Foreskin fibroblast (primary cell): ENCODE measurements at places on chromosomes 4 and X.

DNA sequence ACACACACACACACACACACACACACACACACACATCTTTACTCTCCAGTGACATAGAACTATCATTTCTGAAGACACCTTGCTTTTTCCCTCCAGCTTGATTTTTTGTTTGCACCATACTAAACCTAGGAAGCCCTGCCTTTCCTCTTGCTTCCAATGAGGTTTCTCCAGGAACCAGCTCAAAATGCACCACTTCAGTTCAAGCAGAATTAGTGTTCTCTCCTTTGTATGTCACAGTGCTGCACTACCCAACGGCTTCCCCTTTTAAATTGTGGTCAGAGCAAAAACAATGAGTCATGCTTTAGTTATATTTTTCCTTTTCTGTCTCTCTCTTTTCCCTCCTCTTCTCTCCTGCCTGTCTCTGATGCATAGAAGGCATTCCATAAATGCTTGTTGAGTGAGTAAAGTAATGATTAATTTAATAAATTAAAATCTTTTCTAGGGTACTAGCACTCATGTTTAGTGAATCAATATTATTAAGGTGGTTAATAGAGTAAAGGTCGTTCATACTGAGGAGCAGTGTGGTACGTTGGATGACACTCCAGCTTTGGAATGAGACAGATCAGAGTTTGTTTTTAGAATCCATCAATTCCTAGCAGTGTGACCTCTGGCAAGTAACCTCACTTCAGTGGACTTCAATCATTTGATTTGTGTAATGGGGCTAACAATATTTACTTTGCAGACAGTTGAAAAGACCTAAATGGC lies 5.9 kb downstream of the RTL3 start:
- DNase-seq, result peak; percentile 73

DNA sequence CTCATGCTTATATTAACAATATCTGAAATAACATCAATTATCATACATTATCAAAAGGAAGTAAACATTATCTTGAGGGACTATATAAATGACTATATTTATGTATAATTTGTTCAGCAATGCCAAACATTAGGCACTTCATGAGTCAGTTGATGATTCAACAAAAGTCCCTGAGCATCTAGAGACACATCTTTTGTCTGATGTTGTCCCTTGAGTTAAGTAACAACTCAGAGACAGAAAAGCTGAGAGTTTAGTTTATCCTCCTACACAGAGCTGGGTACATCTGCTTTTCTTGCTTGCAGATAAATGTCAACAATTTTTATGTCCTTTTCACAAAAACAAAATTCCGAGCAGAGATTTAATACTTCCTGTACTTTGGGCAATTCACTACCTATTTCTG lies 311.1 kb downstream of the INPP4B start:
- peak; percentile 58 for DNase-seq

DNA sequence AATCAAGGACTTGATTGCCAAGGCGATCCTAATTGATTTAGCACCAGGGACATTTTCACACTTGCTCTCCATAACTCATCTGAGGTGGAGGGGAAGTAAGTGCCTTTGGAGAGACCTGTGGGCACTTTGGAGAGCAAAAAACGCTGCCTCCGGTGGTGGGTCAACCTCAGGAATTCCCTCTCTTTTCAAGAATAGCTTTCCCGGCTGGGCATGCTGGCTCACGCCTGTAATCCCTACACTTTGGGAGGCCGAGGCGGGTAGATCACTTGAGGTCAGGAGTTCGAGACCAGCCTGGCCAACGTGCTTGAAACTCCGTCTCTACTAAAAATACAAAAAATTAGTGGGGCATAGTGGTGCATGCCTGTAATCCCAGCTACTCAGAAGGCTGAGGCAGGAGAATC lies 49.2 kb downstream of the PRPS1 start:
- no peak for DNase-seq

DNA sequence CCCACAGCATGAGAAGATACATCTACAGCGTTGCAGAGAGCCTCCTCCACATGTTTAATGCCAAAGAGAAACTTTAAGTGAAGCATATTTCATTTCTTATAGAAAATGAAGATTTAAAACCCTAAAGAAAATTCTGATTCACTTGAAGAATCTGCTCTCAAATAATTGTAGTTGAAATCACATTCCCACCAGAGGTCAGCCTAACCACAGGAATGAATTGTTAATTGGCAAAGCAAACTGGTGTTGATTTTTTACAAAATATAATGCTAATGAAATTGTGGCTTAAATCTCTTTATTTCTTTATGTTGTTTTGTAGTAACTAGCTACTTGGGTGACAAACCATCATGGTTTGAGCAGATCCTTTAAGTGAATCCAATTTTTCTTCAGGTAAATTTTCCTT lies 31.1 kb upstream of the WDR17 start:
- peak; percentile 72 for DNase-seq

DNA sequence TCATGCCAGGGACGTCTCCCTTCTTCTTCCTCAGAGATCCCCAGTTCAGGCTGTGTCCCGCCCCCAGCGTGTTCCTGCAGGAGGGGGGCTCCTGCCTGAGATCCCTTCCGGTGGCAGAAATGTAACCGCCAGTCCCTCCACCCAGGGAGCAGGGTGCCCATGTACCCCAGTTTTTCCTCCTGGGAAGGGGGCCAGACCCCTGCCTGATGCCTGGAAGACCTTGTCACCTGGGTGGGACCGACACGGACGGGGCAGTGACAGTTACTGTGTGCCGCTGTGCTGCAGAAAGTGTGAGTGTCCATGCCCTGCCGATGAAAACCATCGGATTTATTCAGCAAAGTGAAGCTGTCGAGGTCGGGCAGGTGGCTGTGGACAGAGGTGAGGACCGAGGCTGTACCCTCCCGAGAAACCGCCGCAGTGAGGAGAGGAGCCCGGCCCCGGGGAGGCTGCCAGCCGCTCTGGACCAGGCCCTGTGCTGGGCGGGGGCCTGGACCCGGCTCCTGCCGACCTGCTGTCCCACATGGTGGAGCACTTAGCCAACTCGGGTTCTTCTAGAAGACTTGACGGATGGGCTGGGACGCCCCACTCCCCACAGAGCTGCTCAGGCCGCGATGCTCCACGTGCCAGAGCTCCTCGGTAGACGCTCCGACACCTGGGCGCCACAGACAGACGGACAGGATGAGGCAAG lies 36.7 kb upstream of the HMX1 start:
- no peak for DNase-seq

DNA sequence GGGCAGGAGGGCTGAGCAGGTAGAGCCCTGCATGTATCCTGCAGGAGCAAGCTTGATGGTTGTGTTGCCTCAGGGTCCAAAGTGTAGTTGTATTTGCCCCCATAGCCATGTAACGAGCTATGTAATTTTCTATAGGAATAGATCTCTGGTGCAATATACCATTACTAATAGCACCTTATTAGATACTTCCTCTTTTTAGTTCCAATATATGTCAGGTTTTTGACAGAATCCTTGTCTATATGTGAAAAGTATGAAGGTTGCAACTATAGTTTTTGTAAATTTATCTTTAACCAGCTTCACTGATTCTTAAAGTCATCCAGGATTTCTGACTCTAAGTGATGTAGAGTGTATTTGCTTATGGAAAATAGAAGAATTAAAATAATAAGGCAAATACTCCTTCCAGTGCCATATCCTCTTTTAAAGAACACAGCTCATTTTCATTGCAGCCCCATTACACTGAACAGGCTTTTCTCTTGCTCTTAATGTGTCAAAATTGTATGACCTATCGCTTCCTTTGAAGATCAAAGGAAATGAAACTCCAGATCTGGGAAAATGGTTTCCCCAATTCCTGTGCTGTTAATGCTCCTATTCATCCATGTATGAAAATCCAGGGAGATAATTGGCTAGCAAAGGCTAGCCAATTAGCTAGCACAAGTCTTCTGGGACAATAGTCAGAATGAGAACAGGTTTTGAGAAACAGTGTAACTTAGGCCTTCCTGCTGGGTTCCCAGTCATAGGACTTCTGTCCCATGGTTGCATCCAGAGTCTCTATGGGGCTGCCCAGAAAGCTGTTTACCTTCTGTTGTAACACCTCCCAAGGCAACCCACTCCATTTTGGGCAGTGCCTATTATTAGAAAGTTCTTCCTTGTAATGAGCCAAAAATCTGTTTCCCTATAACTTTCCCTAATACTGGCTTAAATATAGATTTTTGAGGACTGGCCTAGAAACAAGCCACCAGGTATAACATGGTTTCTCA lies 90.6 kb downstream of the TSPAN7 start:
- DNase-seq, result no peak

- DNase-seq, result peak; percentile 1
Observed at GRCh38 chr4:83974111-83974780, 438.3 kb downstream of the GPAT3 start.

GRCh38 chrX:10103023-10103422 lies 53.8 kb upstream of the CLCN4 start:
- DNase-seq, result peak; percentile 93

GRCh38 chr4:13493793-13494192 lies 9.7 kb upstream of the RAB28 start:
- DNase-seq, result no peak

DNA sequence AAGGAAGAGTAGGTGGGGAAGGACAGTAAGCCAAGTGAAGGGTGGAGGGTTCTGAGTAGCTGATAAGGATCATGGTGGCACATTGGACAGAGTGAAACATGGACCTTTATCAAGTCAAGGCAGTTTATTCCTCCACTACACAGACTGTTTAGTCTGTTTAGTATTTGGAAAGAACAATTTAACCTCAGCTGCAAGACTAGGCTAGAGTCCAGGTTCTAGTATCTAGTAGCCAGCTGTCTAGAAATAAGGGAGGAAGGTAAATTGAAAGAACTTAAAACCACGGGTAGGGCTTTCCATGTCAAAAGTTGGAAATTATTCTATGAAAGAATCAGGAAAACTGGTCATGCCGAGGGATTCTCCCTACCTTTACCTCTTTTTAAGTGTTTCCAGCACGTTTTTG lies 140.1 kb upstream of the MED14 start:
- no peak for DNase-seq

DNA sequence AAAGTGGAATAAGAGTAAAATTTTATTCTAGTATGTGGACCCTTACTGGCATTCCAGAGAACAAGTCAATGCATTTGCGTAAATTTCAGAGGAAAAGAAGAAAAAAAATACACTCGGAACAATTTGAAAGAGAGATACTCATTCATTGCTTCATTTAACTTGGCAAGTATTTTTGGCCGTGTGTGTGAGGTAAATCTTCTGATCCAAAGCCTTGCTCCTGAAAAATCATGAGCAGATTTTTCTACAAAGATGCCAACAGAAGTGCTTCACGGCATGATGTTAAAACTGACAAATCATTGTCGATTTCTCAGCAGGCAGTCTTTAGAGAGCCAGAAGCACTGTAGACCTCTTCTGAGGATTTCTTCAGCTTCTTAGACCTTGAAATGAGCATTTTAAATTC lies 194.0 kb downstream of the COX18 start:
- DNase-seq, result no peak

GRCh38 chr4:183030309-183030708 lies 68.7 kb upstream of the WWC2 start:
- no peak for DNase-seq

DNA sequence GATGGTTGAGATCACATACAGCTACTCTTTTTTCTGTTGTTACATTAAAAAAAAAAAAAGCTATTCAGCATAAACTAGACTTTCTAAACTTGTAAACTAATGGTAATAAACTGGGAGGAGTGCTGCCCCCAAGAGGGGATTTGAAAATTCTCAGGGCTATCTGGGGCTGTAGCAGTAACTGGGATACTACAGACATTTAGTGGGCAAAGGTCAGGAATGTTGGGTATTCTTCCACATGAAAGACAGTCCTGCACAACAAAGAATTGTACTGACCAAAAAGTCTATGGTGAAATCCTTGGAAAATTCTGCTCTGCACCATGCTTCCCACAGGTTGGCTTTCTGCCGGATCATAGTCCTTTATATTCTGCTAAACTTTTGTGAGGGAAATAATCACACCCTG lies 232.6 kb upstream of the BOD1L1 start:
- DNase-seq, result no peak

GRCh38 chrX:101230636-101231035 lies 11.1 kb downstream of the DRP2 start:
- peak; percentile 44 for DNase-seq

DNA sequence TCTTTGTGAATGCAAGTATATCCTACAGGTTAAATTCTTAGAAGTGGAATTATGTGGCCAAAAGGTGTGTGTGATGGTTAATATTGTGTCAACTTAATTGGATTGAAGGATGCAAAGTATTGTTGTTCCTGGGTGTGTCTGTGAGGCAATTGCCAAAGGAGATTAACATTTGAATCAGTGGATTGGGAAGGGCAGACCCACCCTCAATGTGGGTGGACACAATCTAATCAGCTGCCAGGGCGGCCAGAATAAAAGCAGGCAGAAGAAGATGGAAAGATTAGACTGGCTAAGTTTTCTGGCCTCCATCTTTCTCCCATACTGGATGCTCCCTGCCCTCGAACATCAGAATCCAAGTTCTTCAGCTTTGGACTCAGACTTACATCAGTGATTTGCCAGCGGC lies 76.2 kb upstream of the GBA3 start:
- no peak for DNase-seq

DNA sequence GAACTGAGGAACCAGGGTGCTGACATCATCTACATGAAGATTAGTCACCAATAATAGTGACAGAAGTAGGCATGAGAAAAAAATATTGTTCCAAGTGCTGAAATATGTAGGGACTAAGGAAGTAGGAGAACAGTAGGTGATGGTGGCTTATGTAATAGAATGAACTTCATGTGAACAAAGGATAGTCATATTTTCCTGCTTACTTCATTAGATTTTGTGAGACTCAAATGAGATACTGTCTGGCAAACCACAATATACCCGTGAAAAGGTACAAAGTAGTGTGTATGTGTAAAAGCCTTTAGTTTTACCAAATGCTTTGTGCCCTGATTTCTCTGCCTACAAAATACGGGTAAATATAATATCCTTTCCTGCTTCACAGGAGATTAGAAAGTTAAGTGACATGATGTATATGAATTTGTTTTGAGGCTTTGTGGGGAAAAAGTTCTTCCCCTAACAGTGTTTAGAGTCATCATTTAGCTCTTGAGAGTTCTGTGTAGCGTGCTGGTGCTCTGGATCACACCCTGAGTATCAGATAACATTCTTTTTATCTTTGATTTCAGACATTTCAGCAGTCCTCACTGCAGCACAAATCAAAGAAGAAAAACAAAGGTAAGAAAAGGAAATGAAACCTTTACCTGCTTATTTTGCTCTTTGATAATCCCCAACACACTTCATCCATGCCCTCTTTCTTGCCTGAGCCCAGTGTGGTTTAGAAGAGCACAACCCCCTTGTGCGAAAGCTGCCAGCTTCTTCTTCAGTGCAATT lies 67.9 kb downstream of the KLHL34 start:
- DNase-seq, result no peak

- DNase-seq, result peak; percentile 3
Observed at GRCh38 chrX:103846386-103846785, 14.3 kb upstream of the RAB9B start.
